ENCODE measurements at places on chromosomes 13 and 19. TPM values are rescaled to one million over a fixed set of nuclear protein-coding genes. Genes with fewer than 3 reads are reported as not detected.

WDR62 gene
- polyA plus RNA-seq, result 0.81 TPM

PSG7 gene
- polyA plus RNA-seq, result not detected

ZNF649 gene
- 9.8 TPM for polyA plus RNA-seq

LRRC63 gene
- not detected for polyA plus RNA-seq

NPHS1 gene
- not detected for polyA plus RNA-seq

CNN1 gene
- polyA plus RNA-seq, result not detected

CD22 gene
- 494 TPM for polyA plus RNA-seq

ZNF865 gene
- polyA plus RNA-seq, result 0.36 TPM

ZNF547 gene
- polyA plus RNA-seq, result 1.5 TPM

ZNF560 gene
- not detected for polyA plus RNA-seq

POU4F1 gene
- not detected for polyA plus RNA-seq

F10 gene
- not detected for polyA plus RNA-seq

PLPPR3 gene
- polyA plus RNA-seq, result not detected

ATCAY gene
- not detected for polyA plus RNA-seq

PEX11G gene
- polyA plus RNA-seq, result 2.8 TPM

RNF17 gene
- not detected for polyA plus RNA-seq

CYP2A7 gene
- not detected for polyA plus RNA-seq

ATP4A gene
- polyA plus RNA-seq, result not detected

OR7D4 gene
- not detected for polyA plus RNA-seq

NLRP9 gene
- not detected for polyA plus RNA-seq

ZNF552 gene
- 6.8 TPM for polyA plus RNA-seq

DMKN gene
- polyA plus RNA-seq, result 1.1 TPM

STK11 gene
- 14.9 TPM for polyA plus RNA-seq

ZNF724 gene
- 1.8 TPM for polyA plus RNA-seq

ONECUT3 gene
- polyA plus RNA-seq, result not detected

ZNF728 gene
- not detected for polyA plus RNA-seq

TEX101 gene
- polyA plus RNA-seq, result not detected

TUBA3C gene
- not detected for polyA plus RNA-seq

PROZ gene
- polyA plus RNA-seq, result not detected

All from IgD-negative memory B cell (primary cell).